Putamen (tissue), 1 donor: ENCODE measurements at places on chromosomes 16 and 17.

- DNase-seq: no peak
Measured at GRCh38 chr17:2271985-2272702, 31.4 kb downstream of the SMG6 start.

DNA sequence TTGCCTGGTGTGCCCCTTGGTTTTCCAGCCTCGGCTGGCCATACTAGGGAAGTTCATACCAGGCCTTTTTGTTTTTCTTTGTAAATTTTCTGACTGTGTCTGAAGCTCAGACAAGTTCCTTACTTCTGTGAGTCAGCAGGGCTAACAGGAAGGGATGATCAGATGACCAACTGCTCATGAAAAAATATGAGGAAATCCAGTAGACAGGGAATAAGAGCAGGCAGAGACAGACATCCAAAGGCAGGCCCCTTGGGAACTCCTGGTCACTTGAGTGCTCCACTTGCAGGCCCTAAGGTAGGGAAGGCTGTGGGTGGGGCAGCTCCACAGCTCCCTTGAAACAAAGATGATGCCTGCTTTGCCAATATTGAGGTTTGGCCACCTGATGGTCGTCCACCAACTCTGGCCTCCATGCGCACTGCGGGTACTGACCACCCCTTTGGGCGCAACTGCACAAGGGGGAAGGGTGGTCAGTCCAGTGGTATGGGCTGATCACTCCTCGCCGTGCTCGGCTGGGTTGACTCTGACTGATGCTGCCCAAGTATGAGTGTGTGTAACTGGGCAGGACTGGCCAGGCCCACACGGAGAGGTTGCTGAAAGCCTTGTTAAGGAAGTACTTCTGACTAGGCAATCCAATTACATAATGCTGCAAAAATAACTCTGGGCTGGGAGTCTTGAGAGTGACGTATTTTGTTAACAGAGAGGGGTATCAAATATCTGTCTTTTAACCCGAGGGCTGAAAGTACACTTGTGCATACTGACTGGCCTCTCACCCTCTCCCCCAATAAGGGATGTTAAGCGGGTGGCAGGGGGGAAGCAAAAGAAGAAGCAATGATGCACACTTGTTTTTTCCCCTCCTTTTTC, 20.8 kb upstream of the ZFHX3 start:
- DNase-seq: no peak

GRCh38 chr17:55743103-55743679, 7.7 kb upstream of the PCTP start:
- no peak for DNase-seq

DNA sequence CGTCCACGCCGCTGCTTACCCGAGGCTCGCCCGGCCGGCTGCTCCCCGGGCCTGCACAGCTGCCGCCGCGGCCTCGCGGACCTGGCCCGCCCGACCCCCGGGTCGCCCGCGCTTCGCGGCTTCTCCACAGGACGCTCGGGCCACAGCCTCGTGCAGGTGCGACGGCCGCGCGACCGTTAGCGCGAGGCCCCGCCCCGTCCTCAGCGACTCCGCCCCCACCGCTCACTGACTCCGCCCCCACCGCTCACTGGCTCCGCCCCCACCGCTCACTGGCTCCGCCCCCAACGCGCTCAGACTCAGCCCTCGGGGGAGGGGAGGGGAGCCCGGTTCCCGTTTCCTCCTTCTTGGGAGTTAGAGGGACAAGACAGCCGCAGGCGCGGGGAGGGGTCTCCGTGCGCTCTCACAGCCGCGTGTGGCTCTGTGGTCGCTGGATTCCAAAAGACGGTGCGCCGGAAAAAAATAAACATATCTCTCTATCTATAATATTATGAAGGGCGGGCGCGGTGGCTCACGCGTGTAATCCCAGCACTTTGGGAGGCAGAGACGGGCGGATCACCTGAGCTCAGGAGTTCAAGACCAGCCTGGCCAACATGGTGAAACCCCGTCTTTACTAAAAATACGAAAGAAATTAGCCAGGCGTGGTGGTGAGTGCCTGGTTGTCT, at the start of gene MEIOB:
TSS of gene MEIOB (minus strand) at position 191 of the 662 bp plus-strand sequence. CDS start 3,989 bp downstream, outside the sequence.
- no peak for DNase-seq

- DNase-seq: no peak
Measured at GRCh38 chr16:77500934-77501664, 66.3 kb upstream of the ADAMTS18 start.

DNA sequence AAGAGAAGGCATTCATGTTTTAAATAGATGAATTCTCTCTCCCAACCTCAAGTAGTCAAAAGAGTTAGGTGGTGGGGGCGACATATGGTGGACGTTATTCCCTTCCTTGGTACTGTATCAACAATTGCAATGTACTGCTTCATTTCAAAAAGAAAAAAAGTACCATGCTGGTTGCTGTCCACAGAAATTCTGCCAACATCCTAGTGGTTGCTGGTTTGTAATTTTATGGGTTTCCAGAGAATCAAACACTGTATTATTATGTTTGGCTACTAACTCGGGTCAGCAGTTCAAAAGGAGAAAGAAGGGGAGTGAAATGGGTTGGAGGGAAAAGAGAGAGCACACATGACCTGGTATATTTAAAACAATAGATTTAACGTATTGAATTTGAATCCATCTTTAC, 61.1 kb upstream of the KCNJ16 start:
- no peak for DNase-seq

GRCh38 chr17:36661047-36661666, 59.8 kb downstream of the MRM1 start:
- DNase-seq: no peak

DNA sequence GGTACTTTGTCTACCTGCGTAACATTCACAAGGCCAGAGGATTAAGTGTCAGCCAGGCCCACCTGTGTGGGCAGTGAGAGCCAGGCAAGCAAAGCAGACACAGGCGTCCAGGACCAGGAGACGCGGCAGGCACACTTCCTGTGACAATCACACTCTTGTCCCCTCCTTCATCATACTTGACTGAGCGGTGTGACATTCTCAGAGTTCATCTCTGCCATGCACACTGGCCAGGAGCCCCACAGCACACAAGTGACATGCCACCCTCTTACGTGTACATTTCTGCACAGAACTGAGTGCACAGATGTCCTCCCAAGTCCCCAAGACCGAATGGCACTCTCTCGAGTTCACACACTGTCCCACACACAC, 8.7 kb downstream of the PPP1R9B start:
- DNase-seq: no peak

GRCh38 chr16:5607169-5607568, 509.6 kb upstream of the EEF2KMT start:
- DNase-seq: no peak

DNA sequence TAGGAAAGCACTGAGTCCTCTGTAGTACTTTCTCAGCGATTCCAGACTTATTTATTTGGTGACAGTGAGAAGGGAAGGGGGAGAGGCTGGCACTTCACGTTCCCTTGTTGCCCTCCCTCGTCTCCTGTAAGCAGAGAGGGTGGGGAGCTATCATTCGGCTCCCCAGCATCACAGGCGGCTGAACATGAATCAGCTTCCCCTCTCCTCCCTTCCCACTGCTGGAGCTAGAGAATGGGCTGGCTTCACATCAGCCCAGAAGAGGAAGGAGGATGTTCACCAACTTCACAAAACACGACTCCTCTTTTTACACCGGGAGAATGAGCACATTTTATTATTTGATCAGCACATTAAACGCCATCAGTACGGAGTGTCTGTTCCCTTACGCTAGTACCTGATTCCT, 6.7 kb upstream of the CMIP start:
- DNase-seq: no peak

GRCh38 chr17:49899191-49899485, 51.3 kb upstream of the TAC4 start:
- no peak for DNase-seq

DNA sequence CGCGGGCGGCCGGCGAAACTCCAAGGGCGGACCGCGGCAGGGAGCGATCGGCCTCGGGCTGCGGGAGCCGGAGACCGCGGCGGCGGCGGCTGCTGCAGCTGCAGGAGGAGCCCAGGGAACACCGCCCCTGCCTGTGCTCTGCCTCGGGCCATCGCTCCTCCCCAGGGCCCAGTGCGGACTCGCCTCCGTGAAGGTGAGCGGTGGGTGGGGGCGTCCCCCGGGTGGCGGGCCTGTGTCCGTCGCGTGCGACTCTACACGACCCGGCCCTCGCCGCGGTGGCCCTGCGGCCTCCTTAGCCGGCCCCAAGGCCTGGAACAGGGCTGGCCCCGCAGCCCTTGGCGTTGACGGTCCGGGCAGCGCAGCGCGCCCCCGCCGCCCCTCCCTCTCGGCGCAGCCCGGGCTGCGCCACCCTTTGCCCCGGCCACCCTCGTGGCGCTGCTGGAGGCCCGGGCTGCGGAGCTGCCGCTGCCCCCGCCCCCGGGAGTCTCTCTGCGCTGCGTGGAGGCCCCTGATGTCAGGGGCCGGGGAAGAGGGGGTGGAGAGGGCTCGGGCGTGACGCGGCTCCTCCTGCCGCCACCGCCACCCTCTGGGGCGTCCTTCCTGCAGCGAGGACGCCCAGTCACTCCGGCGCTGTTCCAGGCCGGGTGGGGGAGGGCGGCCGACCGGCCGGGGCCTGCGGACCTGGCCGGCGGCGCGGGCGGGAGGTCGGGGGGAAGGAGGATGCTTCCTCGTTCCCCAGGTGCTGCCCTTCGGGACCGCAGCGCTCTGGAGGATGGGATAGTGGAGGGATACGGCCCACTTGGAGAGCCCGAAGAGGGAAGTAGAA, 485 bp downstream of the DYNLL2 start:
- DNase-seq: peak; percentile 58

DNA sequence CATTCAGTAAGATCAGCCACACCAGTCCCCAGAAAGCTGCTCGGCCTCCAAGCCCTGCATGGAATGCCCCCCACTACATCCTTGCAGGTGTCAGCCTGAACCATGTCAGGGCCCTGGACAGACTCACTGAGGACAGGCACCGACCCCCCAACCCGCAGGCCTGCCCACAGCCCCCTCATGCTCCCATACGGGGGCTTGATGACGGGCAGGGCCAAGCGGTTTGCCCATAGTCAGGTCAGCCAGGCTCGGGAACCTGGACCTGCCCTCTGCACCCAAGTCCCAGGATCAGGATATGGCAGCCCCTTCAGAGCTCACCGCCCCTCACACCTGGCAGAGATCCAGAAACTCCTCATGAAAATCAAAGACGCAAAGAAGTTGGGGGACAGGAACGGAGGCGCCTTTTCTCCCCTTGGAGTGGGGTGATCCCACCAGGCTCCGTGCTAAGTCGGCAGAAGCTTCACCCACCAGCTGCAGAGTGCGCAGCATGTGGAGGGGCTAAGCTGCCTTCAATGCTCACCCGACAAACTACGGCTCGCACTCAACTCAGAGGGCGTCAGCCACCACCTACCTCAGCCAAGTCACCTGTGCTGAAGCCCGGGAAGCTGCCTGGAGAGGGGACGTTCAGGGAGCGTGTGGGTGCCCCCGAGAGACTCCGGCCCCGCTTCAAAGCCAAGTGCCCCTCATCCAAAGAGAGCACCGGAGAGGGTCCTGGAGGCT, 26.5 kb downstream of the GNPTG start:
- DNase-seq: no peak

DNA sequence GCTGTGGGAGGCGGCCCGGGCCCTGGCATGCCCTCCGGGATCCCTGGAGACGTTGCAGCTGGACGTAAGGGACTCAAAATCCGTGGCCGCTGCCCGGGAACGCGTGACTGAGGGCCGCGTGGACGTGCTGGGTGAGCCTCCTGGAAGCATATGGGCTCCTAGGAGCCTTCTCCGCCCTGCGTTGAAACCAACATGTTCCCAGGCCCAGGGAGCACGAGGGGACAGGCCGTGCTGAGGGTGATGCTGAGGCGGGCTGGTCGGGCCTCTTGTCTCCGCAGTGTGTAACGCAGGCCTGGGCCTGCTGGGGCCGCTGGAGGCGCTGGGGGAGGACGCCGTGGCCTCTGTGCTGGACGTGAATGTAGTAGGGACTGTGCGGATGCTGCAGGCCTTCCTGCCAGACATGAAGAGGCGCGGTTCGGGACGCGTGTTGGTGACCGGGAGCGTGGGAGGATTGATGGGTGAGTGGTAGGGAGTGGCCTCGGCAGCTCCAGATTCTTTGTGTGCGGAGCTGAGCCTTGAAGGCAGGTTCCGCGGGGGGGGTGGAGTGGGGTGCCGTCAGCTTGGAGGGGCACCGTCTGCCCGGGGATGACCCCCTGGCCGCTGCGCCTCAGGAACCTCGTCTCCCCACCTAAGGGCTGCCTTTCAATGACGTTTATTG, 567 bp downstream of the HSD17B1 start:
- DNase-seq: no peak

- DNase-seq: no peak
Measured at GRCh38 chr17:35554668-35555067, 6.0 kb downstream of the SLFN14 start.

DNA sequence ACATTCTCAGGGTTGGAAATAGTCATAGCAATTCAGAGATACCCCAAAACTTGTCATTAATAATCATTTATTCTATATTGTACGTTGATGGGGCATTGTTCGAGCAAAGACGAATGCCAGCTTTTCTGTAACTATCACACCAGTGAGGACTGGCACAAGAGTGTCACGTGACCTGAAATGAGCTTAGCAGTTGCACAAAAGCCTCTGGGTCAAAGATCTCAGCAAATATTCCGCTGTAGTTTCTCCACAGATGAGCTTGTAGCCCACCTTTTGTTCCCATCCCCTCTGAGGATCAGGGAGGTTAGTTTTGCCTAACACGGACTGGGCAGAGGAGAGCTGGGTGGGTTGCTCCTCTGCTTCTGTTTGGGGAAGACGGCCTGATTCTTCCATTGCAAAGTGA, 18.2 kb downstream of the IRX3 start:
- DNase-seq: no peak

DNA sequence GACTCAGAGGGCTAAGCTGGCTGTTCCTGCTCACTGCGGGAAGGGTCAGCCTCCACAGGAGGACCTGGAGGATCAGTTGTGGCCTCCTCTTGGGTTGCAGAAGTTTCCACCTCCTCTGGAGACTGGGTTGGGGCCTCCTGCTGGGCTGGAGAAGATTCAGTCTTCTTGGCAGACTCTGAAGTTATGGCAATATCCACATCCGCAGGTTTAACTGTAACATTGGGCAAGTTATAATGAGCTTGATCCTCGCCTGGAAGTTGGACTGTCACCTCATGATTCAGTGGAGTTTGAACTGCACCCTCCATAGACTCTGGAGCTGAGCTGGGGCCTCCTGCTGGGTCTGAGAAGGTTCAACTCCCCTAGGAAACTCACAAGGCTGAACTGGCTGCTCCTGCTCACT, 47.6 kb upstream of the TMEM97 start:
- DNase-seq: no peak

DNA sequence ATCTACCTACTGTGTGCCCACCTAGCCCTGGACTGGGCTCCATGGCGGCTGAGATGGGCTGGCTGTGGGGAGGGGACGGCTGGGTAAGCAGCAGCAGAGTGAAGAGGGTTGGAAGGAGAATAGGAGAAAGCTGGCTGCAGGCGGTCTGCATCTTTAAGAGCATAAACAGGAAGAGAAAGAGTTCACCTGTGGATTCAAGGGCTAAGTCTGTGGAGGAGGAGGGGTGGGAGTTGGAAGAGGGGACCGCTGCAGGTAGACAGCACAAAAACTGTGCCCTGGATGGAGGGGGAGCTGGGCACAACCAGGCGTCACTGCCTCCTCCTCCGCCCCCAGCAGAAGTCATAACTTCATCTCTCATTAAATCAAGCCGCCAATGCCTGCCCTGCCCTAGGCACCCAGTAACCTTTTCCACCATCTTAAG, 677 bp downstream of the SLC13A2 start:
- no peak for DNase-seq

- DNase-seq: no peak
Measured at GRCh38 chr16:80372341-80372740, 168.5 kb upstream of the DYNLRB2 start.
